ENCODE measurements at places on chromosomes 11 and 22.
A peak's percentile ranks its signal among the peaks of the same experiment; 100 is the strongest.

DNA sequence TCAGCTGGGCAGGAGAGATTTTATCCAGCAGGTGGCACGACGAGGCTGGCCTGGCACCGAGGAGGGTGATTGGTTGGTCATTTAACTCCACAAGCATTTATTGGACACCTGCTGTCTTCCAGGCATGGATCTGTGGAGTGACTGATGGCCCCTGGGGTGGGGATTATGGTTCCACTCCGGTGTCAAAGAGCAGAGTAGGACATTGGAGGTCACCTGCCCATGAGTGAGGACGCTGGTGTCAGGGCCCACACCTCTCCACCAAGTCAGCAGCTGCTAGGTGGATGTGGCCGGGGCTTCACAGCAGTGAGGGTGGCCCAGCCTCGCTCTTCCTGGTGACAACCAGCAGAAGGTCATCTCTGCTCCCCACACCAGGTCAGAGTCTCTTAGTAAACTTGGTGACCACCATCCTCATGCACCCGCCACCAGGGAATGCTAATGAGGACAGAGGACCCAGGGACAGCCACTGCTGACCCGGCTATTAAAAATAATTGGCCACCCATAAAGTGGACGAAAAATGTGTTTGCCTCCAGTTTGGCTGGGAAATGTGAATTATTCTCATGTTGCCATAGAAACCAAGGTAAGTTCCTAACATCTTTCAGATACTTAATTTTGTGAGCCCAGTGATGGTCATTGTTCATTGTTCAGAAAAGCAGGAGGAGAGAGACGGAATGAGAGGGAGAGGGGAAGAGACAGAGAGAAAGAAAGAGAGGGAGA lies 428.7 kb downstream of the TBC1D22A start:
- DNase-seq: no peak

DNA sequence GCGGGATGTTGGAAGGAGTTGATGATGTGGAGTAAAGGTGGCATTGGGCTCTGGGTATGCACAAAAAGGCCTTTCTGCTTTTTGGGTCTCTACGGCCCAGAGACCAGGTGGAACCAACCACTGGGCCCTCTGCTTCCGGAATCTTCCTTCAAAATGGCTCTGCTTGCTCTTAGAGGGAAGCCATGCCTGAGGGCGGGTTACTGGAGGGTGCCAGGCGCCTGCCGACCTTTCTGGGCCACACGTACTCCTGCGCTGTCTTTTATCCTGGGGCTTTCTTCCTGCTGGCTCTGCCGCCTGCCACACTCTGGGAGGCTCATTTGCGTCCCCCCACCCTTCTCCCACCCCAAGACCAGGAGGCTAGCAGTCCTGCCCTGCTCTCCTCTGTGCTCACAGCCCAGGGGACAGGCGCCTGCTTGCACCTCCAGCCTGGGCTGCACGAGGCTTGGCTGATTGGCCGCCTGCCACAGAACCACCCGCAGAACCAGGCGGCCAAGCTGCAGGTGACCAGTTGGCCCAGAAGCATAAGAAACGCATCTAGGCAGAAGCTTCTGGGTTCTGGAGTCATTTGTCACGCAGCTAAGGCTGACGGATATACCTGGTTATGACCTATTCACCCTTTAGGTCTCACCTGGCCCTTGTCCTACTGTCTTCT lies 536.9 kb downstream of the TBC1D22A start:
- DNase-seq: no peak

GRCh38 chr11:18791207-18791968 lies at the start of gene PTPN5:
PTPN5 (minus strand) TSS chr11:18791798; CDS start chr11:18771958, 19,840 bp downstream.
- DNase-seq: peak; percentile 66

DNA sequence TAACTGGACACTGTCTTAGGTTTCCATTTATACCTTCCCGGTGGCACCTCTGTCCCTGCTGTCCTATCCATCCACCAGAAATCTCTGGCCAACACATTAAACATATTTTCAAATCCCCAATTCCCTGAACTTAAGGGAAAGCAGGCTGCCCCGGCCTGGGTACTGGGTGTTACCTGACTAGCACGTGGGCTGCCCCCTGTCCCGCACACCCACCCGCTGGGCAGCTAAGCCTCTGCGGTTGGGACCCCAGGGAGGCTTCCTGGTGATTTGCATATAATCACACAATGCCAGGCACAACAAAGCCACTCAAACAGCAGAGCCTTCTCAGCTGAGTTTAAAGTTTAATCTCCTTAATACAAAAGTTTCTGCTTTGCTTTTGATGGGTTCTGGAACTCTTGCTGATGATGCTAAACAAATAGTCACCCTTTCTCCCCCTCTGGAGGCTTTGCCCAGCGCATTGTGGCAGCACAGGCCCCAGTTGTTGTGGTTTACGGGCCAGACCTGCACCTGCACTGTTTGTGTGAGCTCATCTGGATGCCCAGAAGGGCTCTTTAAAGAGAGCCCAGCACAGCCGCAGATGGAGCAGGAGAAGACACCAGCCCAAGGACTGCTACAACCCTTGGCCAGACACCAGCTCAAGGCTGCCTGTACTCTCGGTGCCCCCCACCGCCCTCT lies 59.9 kb upstream of the POU2AF1 start:
- no peak for DNase-seq

- DNase-seq: no peak
These were observed 36.2 kb upstream of the DDX6 start for GRCh38 chr11:118827118-118827517.

- DNase-seq: no peak
These were observed 9.2 kb downstream of the KCNC1 start for GRCh38 chr11:17743808-17744119.

- DNase-seq: no peak
These were observed 2.1 kb downstream of the IL17RA start for GRCh38 chr22:17086788-17087497.

DNA sequence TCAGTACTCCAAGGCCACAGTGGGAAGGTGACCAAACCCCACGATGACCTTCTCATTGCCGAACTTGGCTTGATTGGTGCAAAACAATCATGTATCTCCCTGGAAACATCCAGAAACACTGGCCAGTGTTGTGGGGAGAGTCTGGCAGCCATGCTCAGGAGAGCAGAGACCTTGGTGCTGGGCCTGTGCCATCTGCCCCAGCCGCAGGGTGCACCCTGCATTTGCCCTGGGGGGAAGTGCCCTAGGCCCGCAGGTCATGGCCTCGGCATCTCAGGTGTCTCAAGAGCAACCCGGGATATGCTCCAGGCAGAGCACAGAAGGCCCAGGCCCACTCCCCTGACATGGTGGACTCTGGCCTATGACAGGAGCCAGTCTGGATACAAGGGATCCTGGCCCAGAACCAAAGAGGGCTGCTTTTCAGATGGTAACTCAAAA lies 23.7 kb downstream of the ARVCF start:
- no peak for DNase-seq

DNA sequence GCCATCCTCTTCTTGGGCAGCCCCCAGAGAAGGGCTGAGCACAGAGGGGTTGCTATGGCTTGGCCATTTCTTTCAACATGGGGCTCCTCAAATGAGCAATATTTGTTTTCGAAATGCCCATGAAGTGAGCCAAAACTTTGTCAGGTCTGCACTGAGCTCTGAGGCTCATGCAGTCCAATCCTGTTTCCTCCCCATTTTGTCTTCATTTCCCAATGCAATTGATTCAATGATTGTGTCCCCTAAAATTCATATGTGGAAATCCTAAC lies 60.6 kb upstream of the CD44 start:
- no peak for DNase-seq

DNA sequence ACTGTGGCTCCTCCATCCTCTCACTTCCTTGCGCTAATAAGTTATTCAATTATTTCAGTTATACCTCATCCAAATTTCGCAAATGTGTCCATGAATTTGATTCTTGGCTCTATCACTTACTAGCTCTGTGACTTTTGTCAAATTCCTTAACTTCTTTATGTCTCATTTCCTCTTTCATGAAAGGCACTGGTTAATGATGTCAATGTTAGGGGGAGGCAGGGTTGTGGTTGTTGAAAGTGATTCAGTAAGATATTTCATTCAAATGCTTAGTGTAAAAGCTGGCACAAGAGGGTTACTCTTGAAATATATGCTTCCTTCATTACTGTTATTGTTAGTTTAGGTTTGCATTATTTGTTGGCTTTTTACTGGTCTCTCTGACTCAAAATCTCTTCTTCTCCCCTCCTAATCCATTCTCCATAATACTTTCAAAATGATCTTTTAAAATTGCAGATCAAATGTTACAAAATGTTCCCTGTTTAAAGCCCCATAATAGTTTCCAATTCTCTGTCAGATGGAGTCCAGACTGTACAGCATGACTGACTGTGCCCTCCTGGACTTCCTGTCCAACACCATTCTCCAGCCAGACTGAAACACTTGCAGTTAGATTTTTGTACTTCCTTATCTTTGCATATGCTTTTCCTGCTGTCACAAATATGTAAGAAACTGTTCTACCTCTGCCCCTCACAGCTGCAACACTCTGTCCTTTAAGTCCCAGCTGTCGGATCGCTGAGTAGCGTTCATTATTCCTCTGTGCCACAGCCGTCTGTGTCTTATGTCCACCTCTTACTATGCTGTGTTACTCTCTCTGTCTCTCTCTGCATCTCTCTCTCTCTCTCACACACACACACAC lies 510.6 kb upstream of the RAG2 start:
- no peak for DNase-seq

DNA sequence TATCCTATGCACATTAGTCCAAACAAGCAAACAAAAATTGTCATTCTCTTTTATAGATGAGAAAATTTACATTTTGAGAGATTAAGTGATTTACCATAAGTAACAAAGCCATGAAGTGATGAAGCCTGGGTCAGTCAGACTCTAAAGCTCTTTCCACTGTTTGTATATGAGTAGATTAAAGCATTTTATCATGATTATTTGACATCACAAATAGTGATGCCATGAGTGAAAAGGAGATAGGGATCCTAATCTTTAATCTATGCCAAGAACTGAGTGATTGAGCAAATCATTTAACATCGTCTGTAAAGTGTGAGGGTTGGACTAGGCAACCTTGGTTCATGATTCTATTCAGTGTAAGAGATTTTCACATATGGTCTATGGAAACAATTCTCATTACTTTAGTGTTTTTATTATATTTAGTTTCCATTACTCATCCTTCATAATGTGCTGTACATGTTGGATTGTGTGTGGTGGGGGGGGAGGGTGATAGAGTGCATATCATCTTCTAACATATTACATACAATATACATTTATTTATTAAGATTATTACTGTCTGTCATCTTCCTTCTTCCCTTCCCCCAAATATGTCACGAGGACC lies 50.7 kb downstream of the ARHGEF12 start:
- DNase-seq: no peak

GRCh38 chr22:28358312-28358711 lies 321.3 kb downstream of the TTC28 start:
- no peak for DNase-seq

DNA sequence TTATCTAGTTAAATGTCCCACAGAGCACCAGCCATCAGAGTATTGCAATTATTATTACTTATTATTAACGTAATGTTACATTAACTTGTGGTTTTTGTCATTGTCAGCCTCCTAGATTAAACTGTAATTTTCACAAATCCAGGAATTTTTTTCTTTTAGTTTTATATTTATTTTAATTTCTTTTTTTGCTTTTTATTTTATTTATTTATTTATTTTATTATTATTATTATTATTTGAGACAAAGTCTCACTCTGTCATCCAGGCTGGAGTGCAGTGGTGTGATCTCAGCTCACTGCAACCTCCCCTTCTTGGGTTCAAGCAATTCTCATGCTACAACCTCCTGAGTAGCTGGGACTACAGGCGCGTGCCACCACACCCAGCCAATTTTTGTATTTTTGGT lies 202.9 kb upstream of the LUZP2 start:
- DNase-seq: no peak

- DNase-seq: no peak
These were observed 90.8 kb upstream of the APOA1 start for GRCh38 chr11:116928102-116928777.

DNA sequence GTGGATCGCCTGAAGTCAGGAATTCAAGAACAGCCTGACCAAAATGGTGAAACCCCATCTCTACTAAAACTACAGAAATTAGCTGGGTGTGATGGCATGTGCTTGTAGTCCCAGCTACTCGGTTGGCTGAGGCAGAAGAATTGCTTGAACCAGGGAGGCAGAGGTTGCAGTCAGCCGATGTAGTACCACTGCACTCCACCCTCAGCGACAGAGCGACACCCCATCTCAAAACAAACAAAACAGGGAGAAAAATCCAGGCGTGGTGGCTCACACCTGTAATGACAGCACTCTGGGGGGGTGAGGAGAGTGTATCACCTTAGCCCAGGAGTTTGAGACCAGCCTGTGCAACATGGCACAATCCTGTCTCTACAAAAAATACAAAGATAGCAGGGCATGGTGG lies 802.3 kb upstream of the ARHGAP42 start:
- no peak for DNase-seq

DNA sequence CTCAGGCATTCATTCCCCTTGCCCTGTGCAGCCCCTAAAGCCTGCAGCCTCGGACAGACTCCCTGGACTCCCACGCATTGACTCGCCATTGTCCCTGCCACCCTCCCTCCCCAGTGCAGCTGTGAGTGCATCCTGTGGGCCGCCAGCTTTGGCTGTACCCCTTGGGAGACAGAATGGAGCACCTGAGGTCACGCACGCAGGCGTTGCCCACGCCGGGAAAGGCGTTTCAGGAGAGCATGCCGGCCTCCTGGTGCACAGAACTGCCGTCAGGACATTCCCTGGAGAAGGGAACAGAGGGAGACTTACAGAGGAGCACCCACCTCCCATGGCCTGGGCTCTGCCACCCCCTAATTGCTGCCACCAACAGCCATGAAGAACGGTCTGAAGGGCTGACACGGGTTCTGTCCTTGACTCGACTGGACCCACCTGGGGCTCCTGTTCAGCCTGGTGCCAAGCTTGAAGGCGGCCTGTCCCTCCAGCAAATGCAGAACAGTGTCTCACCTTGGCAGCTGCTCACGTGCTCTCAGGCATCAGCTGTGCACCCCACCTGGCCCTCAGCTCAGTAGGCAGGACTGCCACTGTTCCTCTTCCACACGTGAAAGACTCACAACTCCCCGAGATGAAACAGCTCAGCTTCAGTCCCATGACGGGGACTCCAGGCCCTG lies 503.8 kb downstream of the BRD1 start:
- no peak for DNase-seq

DNA sequence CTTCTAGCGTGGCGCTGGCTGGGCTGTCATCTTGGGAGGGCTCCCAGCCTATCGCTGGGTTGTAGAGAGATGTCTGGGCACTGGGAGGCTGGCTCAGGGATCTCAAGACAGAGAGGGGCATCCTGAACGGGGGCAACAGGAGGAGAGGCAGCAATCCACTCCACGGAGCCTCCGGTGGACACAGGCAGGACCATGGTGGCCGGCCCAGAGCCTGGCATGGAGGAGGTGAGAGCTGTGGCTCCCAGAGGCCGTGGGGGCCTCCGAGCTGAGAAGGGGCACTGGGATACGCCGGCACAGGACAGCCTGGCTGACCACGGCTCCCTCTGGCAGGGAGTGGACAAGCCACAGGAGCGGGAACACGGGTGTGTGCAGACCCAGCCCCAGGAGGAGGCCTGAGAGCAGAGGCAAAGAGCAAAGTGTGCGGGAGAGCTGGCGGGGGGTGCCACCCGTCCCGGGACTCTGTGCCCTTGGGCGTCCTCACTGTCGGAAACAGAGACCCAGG lies 9.1 kb downstream of the MRGPRF start:
- no peak for DNase-seq

All from NCI-H1417 (cell line).